CD8-positive, alpha-beta T cell (primary cell): ENCODE measurements at places on chromosomes 12 and 14.

- DNase-seq = no peak
Measured at GRCh38 chr14:58297412-58297761, 968 bp upstream of the ARID4A start.

DNA sequence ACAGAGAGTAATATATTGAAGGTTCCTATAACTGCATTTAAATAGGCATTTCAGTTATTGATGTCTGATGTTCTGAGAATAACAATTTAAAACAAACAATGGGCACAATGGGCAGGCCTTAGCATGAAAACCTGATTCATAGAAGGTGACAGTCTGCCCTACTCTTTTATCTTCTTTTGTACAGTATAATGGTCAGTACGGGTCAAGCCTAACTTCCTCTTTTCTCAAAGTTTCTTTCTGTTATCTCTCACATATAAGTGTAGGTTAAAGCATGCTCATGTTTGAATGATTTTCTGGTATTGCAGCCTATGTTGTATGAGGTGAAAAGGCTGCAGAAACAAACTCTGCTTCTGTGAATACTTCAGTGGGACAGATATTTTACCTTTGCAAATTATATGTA lies 14.2 kb downstream of the FKBP3 start:
- no peak for DNase-seq

GRCh38 chr14:96001866-96002497 lies 37.2 kb upstream of the C14orf132 start:
- no peak for DNase-seq

DNA sequence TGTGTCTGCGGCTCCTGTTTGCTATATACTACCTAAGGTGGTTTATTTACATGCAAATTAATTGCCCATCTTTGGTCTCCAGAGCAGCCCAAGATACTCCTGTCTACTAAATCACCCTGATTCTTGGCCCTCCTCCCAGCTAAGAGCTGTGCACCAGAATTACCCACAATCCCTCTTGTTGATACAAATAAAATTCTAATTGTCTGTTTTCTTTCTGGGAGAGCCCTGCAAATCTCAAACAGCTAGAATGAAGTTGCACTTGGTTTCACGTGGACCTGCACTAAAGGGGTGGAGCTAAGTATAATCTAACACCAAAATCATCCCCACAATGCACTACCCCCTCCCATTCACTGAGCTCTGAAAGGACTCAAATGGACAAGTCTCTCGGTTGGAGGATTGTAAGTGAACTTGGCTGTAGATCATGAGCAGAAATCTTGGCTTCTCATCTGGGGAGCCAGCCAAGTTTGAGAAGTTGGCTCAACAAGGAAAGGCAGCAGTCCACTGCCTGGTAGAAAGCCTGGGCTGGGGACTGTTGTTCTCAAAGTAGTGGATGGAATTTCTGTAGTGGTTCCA lies 6.6 kb downstream of the MAX start:
- DNase-seq = no peak

- no peak for DNase-seq
Measured at GRCh38 chr12:93200291-93200917, 177.3 kb upstream of the NUDT4 start.

- DNase-seq = no peak
Measured at GRCh38 chr12:96698965-96699364, 208.1 kb upstream of the NEDD1 start.

DNA sequence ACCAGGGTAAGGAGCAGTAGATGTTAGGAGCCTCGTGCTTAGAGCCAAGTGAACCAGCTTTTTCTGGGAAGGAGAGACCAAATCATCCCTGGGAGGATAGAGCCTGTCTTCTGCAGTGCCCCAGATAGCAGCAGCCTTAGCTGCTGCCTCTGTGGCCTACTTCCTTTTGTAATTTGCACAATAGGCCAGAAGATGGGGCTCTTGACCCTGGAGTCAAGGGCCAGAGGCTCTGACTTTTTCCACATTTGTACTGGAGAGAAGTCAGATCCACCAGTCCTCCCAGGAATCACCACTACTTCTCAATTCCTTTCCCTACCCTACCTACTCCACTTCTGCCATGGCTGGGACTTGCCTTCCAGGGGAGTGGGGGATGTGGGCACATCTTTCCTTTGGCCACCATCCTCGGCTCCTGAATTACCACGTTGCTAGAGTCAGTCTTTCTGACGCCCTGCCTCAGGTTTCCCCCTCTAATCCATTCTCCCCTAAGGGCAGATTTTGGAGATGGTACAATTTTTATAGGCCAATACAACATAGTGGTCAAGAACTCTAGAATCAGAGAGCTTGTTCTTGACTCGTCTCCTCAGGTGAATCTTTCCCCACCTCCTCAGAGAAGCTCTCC lies 3.3 kb upstream of the SLC4A8 start:
- peak; percentile 59 for DNase-seq

- DNase-seq = no peak
Measured at GRCh38 chr12:54421175-54421878, 2.3 kb upstream of the ITGA5 start.

DNA sequence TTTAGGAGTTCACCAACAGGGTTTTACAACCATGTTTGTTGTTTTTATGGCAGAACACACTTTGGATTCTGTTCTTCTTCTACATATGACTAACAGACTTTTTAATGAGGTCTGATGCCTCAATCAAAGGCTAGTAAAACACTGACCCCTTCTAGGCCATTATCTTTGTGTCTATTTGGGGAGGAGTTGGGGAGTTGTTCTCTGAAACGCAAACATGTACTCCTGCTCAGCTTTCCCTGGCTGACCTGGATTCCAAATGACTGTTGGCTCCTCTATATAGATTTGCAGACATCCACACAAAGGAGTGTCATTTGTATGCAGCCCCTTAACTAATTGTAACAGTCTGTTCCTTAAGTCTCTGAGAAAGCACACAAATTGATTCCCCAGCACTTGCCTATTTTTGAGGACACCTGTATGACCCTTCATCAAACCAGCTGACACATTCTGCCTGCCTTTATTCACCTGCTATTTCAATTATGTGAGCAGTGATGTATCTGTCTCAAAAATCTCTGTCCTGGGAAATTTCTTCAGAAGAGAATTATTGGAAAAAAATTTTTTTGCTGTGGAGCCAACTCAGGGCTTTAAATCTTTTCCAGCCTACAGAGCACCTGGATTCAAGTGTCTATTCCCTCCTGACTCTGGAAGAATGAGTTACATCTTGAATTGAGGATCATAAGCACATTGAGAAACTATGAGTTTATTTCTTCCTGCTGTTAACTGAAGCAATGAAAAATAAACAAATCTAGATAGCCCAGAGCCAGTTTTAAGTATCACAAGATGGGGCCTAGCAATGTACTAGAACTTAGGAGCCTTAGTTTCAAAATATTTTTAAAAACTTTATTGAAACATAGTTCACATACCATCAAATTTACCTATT lies 417.2 kb downstream of the RAD51B start:
- DNase-seq = no peak

- DNase-seq = no peak
Measured at GRCh38 chr12:73136386-73136785, 864.2 kb downstream of the TRHDE start.

DNA sequence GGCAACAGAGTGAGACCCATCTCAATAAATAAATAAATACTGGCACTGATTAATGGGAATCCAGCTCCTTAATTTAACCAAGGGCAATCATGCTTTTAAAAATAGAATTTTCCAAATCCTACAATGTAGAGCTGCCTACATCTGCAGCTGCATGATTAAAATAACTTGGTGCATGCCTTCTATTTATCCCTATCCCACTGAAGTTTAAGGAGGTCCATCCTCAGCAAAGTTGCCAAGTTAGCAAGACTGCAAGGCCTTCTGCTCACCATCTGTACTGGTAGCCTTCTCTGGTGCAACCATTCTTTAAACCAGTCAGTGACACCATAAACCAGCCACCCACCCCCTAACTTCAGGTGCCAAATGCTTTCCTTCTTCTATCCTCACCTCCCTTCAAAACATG lies 226.1 kb downstream of the ITPR2 start:
- DNase-seq = no peak
